ENCODE measurements at places on chromosomes 4 and X. TPM values are rescaled to one million over a fixed set of nuclear protein-coding genes. Genes with fewer than 3 reads are reported as not detected.

- no peak for DNase-seq
Observed at GRCh38 chr4:6506616-6507140, 34.3 kb upstream of the PPP2R2C start.

- no peak for DNase-seq
Observed at GRCh38 chrX:45830343-45830742, 629.7 kb upstream of the DIPK2B start.

DNA sequence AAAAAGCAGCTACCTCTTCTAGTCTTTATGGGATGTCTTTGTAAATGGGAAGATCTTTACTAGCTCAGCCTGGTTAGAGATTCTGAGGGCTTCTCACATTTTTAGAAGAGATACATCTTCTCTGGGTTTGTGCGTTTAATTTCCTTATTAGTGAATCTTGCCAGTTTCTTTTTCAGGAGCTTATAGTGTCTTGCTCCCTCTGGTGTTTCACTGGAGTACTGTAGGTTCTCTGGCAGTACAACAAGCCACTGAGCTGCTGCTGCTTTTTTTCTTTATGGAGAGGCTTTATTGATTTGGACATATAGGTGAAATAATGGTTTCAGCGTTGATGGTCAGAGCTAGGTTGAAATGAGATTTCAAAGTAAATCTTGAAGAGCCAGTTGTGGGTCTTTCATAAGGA, 82.9 kb downstream of the LAS1L start:
- DNase-seq = no peak

- DNase-seq = no peak
Observed at GRCh38 chrX:2793752-2794151, 35.0 kb upstream of the GYG2 start.

PAK3 gene
- 1.4 TPM for total RNA-seq

ADAM29 gene
- not detected for total RNA-seq

Data from thymus (tissue), 14 donors.